ENCODE measurements at places on chromosomes 4 and X. TPM values are rescaled to one million over a fixed set of nuclear protein-coding genes. Genes with fewer than 3 reads are reported as not detected.

DNA sequence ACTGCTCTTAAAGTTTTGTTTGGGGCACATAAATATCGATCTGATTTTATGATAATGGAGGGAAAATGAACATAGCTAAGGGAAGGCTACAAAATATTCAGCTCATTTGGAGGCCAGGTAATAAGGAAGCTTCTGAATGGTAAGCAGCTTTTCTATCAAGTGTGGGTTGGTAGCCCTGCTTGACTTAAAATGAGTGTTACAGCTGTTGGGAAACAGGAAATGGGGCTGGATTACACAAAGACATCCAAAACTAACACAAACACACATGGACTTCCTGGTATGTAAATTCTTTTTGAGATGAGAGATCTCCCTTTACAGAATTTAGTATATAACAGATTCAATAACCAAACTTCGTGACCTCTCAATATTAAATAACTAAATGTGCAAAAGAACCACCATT, 58.0 kb downstream of the FGF16 start:
- DNase-seq = no peak

The P2RY8 gene
- 1.8 TPM for total RNA-seq

GRCh38 chrX:519741-520140, 110.8 kb upstream of the SHOX start:
- no peak for DNase-seq

- no peak for DNase-seq
These were observed 30.3 kb downstream of the SLC25A43 start for GRCh38 chrX:119429471-119429870.

DNA sequence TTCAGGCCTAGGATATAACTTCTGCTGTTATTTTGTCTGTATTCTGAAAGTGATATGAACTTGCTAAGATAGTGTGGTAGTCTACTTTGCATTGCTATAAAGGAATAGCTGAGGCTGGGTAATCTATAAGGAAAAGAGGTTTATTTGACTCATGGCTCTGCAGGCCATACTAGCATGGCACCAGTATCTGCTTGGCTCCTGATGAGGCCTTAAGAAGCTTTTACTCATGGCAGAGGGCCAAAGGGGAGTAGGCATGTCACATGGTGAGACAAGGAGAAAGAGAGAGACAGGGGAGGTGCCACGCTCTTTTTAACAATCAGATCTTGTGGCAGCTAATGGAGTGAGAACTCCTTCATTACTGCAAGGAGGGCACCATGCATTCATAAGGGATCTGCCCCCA, 247.3 kb downstream of the GPAT3 start:
- no peak for DNase-seq

Measured in sigmoid colon (tissue), 7 donors.